Stimulated activated naive CD8-positive, alpha-beta T cell treated with anti-CD3 and anti-CD28 coated beads, Interleukin-15, Interleukin-2, amounts not matched to agents 100 U/mL and 50 U/mL, for 24 hours (primary cell): ENCODE measurements at places on chromosomes 5 and 9.

- no peak for DNase-seq
Measured at GRCh38 chr9:33742519-33742918, 52.8 kb upstream of the PRSS3 start.

DNA sequence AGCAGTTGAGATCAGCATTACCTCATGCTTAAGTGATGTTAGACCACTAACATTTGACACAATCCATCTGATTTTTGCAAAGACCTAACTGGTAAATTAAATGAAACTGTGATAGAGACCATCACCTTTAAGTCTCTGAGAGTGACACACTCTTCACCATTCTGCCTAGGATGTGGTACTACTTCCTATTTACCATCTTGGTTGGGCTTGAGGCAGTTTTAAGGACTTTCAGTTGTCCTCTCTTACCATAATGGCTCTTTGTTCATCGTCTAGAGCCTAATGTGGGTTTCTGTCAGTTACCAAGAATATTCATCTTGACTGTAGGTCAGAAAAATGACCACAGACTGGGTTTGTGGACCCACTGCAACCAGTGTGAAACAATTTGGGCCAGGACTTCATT, 158.1 kb downstream of the CETN3 start:
- DNase-seq: no peak

DNA sequence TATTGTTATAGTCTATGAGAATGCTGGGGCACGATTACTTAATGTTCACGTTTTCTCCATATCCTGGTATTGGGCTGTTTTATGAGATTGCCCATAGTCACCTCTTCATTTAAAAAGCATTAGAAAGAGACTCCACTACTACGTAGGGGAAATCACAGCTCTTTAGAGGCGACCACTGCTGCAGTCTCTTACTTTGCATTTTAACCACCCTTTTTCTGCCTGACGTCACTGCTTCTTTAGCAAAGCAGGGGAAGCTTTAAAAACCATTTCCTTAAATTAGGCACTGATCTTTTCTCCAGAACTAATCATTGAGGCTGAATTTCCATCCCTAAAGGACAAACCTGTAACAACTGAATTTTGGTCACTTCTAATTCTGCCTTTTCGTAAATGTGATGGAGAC, 38.9 kb downstream of the ZNF608 start:
- DNase-seq: no peak

DNA sequence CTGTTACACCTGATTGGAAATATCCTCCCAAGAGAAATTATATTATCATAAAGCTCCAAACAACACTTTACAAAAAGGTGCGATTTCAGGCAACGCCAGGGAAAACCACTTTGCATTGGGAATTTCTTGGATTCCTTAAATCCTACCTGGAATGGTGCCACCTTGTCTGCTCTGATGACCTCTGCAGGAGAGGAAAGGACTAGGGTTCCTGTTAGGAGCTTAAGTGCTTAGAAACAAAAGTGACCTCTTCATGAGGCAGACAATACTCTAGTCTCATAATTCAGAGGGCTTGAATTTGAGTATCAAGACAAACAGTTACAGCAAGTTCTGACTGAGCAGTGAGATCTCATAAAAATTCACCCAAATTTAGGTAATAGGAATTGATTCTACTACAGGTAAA, 33.9 kb upstream of the GLIS3 start:
- no peak for DNase-seq

DNA sequence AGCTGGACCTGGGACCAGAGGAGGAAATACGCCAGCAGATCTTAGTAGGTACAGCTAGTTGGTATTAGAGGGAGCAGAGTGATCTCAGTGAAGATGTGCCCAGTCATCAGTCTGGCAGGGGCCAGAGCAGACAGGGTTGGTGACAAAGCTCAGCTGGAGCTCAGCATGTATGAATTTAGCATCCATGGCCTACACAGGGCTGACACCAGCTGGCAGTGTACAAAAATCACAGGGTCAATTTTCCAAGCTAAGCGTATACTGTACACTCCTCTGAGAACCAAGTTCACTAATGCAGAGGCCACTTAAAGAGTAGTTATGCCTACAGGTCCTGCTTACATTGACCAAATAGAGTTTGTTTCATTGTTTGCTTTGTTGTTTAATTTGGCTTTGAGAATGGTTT, 146.6 kb downstream of the SLC24A2 start:
- DNase-seq: no peak

DNA sequence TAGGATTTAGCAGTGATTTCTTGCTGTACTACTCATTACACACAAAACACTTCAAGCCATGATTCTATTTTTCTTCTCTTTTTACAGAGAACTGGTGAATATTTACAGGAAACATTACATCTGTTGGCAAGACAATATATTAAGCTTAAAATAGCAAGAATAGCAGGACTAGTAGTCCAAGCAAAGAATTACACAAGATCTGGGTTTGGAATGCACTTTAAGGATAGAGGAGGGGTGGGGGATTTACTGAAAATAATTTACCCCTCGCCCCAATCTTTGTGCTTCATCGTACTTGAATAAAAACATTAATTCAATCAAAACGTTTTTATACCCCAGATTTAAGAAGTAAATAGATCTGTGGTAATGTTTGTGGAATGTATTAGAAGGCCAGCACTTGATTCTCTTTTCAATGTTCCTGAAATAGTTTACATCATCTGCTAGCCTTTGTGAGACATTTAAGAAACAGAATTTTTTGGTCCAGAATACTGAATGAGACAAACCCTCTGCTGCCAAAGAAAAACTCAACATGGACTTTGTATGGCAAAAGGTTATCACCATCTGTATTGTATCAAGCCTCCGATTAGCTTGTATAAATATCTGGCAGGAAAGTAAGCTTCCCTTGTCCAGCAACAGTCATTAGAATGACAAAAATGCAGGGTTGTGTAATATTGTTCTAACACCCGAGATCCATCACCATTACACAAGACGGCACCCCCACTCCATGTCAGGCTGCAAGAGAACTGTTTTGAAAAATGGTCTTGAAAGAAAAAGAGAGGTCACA, 23.8 kb downstream of the SVEP1 start:
- DNase-seq: no peak

DNA sequence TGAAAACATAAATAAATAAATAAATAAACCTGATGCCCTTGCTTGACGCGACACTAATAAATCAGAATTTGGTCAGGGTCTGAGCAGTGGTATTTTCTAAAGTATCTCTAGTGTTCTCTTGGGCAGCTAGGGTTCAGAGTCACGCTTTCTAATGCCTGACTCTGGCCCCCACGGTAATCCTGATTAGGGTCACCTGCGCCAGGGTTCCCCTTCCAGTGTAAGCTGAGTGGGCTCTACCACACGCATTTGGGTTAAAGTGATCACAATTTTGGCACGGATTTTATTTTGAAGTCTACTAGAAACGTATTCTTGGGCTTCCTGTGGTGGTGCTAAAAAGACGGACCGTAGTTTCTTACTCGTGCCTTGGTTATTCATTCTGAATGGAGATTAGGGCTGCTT, 651 bp downstream of the TTC1 start:
- no peak for DNase-seq

- DNase-seq: no peak
Measured at GRCh38 chr5:74549384-74549783, 91.1 kb downstream of the ENC1 start.

DNA sequence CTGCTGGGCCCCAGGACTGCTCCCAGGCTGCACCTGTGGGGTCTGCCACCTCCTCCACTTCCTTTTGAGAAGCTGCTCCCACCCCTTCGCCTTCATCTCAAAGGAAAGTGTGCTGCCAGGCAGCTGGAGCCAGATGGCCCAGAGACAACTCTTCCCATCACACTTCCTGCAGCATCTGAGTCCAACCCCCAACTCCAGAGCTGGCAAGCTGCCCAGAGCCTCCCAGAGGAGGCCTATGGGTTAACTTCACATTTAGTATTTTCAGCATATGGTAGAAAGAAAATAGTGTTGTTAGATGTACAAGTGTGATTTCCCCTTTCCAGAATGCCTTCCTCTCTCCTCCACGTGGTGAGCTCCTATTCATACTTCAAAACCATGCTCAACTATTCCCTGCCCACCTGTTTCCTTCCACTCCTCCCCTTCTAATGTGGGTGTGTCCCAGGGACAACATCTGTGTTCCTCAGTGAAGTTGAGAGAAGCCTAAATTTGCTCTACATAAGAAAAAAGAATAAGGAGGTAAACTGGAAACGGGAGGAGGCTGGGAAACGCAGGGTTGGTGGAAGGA, 38.6 kb upstream of the KCNMB1 start:
- DNase-seq: no peak

- no peak for DNase-seq
Measured at GRCh38 chr5:150638053-150638444, 2.4 kb upstream of the SYNPO start.

DNA sequence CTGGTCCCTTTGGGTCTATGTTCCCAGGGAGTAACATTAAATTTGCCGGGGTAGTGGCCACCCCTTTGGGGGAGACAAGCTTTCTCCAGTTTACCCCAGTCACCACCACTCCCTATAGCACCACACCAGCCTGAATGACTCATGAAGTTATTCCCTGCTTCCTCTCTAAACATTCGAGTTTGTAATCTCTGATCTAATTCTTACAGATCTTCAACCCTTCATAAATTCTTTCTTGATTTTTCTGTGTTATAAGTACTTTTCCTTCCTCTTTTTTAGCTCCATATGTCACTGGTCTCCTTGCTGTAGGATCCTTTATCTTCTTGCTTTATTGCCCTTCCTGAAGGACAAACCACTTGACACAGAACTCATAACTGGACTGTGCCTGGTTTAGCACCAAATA, 55.6 kb downstream of the GNA14 start:
- no peak for DNase-seq

DNA sequence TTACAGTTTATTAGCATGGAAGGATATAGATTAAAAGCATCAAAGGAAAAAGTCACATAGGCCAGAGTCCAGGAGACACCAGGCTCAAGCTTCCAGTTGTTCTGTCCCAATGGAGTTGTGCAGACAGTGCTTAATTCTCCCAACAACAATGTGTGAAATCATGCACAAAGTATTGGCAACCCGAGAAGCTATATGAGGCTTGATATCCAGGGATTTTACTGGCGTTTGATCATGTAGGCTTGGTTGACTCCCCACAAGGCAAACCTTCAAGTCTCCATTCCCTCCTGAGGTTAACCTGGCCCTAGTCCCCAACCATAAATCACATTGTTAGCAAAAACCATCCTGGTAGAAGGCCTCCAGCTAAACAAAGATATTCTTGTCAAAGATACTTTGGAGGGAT, 141.5 kb downstream of the ADAMTS19 start:
- DNase-seq: no peak

DNA sequence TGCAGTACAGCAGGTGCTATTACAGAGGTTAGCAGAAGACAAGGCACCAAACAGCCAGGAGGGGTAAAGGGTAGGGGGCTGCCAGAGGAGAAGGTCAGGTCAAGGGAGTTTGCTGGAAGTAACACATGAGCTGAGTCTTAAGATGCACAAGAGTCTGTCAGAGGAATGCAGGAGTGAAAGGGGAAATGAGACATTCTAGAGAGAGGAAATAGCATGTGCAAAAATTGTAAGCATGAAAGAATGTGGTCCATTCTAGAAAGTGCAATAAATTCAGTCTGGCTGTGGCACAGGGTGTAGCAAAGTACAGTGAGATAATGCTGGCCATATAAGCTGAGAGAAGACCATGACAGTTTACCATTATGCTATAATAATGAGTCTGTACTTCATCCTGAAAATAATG, 6.6 kb downstream of the GOLGA1 start:
- no peak for DNase-seq

DNA sequence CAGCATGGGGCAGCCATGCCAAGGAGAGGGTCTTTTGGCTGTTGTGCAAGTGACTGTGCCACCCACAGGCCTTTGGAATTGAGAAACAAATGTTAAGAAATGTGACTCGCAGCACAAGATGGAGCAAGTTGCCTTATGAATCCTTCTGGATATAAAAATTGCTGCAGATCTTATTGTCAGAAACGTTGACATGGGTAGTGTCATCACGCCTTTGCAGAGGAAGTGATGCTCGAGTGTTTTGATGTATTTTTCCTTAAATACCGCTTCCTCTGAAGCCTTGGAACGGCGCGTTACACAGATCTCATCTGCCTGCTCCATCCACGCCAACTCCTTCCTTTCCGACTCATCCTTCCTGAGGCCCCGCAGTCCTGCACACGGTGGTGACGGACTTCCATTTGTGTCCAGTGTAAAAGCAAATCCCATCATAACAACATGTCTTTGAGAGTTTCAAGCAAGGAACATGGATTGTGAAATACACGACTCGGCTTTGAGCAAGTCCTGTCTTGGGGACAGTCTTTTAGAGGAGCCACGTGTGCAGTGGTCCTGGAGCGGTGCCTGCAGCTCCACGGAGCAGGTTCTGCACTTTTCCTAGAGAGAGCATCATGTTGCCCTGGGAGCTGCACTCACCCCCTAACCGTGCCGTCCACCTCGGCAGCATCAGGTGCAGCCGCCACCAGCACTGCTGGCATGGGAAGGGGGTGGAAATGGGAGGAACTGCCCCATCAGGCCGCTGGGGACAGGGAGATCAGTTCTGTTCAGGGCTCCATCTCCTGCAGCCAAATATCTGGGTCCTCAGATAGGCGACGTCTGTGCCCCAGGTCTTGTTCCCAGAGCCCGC, 15.1 kb downstream of the ROPN1L start:
- DNase-seq: no peak
